BJ (cell line): ENCODE measurements at places on chromosomes 7 and 10.

DNA sequence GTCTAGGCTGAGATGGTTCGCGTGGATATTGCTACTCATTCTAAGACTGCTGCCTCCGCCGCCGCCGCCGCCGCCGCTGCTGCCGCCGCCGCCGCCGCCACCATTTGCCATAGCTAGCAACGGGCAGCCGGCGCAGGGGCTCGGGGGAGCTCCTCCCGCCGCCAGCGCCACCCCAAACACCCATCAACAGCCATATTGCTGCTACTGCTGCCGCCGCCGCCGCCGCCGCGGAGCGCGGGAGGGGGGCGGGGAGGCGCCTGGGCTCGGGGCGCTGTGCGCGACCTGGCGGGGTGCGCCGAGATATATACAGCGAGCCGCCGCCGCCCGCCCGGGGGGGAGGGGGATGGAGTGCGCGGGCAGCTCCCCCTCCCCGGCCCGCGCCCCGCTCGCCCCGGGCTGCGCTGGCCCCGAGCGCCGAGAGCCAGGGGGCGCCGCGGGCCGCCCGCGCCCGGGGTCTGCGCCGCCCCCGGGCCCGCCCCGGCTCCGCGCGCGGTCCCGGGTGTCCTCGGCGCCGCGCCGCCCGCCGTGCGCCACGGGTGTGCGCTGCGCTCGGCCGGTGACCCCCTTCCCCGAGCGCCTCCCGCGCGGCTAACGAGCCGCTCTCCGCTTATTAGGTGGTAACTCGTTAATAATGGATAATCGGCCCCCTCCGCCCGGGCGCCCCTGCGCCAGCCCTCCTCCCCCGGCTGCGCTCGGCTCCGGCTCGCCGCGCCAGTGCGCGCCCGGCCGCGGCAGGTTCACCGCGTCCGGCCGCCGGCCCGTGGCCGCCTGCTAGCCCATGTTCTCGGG is at the start of gene KCNMA1:
TSS of gene KCNMA1 (minus strand) at position 277 of the 789 bp plus-strand sequence.
- DNase-seq = no peak

GRCh38 chr10:61797304-61798153 is 104.0 kb upstream of the ARID5B start:
- DNase-seq = no peak

GRCh38 chr7:103988468-103989199 is 824 bp downstream of the RELN start:
- DNase-seq = no peak

DNA sequence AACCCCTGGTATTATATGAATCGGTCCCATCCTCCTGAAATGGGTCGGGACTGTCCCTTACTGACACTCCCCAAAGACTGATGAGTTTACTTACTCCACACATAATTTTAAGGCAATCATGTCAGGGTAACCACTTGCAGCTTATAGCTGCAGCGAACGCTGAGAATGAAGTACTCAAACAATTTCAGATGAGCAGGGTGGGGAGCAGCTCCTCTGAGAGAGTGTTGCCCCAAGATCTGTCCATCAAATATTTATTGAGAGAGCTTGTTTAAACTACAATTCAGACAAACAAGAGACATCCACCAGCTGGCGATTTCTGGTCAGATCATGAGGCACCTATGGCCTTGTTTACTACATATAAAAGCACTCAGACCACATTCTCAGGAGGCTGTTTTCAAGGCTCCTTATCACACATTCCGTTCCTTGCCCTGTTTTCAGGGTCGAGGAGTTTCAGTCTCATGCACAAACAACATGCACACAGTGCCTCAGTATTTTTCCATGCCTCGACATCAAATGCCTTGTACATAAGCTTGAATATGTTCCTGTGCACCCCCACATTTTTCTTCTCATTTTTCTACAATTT is 80.1 kb downstream of the THSD7A start:
- DNase-seq = no peak

DNA sequence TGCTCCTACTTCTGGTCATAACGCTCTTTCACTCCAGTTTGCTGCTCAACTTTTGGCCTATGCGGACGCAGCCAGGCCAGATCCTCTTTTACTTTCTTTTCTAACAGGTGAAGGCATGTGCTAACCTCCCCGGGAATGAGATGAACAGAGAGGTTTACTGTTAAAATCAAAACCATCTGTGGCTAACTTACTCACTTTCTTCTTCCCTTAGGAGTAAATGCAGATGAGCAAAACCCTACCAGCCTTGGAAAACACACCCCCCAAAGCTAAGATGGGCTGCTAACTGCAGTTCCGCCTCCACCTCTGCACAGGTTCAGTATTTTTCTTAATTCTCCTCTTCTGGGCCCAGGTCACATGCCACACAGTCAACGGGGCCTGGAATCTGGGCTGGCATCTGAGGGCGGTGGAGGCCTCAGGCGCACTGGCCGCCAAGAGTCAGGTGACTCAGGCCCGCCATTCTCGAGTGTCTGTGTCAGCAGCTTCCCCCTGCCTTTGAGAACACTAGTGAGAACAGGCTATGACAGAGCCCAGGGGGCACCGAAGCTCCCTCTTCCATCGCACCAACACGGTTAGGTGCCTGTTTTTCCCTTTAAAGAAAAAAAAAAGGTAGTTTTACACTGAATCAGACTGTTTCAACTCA is 11.1 kb downstream of the FAM53B start:
- no peak for DNase-seq

DNA sequence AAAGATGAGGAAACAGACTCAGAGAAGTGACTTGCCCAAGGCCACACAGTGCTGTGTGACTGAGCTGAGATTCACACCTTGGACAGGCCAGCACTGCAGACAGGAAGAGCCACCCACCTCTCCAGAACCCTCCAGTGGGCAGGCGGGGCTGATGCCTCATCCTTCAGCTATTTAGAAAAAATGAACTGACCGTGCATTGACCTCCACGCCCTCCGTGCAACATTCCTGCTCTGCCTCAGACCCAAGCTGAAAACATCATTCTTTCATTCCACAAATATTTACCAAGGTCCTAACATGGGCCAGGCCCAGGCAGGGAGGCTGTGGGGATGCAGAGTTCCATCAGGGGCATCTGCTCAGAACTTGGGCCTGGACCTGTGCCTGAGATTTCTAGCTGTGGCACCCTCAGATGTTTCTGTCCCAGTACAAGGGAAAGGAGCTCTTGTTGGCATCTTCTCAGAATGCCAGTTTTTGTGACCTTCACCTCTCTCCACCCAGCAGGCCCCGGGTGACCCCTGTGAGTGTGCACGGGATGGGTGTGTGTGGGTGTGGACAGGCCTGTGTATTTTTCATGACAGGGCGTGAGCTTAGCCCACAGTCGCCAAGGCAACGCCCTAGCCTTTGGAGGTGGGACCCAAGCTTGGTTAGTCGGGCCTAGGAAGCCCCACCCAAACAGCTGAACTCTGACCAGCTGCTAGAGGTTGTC is 6.5 kb downstream of the VSIR start:
- peak; percentile 98 for DNase-seq

GRCh38 chr10:5711642-5712041 is 27.0 kb downstream of the TASOR2 start:
- no peak for DNase-seq

- no peak for DNase-seq
These were observed 46.9 kb upstream of the SEPTIN7 start for GRCh38 chr7:35753761-35754603.

DNA sequence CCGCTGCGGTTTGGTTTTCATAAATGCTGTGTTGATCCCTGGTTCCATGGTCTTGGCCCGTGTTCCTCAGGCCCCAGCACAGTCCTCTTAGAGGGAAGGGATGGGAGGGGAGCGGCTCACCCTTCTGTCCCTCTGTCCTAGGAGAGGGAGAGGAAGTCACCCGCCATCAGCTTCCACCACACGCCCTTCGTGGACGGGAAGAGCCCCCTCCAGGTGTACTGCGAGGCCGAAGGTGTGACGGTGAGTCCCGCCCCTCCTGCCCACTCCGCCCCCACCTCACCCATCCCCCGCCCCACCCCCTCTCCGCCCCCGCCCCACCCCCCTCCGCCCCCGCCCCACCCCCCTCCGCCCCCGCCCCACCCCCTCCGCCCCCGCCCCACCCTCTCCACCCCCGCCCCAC is 37.5 kb upstream of the DPYSL4 start:
- DNase-seq = no peak

- DNase-seq = no peak
These were observed 117.8 kb downstream of the GFRA1 start for GRCh38 chr10:116155191-116155590.

- DNase-seq = no peak
These were observed 269.2 kb downstream of the ZWINT start for GRCh38 chr10:56091872-56092271.

DNA sequence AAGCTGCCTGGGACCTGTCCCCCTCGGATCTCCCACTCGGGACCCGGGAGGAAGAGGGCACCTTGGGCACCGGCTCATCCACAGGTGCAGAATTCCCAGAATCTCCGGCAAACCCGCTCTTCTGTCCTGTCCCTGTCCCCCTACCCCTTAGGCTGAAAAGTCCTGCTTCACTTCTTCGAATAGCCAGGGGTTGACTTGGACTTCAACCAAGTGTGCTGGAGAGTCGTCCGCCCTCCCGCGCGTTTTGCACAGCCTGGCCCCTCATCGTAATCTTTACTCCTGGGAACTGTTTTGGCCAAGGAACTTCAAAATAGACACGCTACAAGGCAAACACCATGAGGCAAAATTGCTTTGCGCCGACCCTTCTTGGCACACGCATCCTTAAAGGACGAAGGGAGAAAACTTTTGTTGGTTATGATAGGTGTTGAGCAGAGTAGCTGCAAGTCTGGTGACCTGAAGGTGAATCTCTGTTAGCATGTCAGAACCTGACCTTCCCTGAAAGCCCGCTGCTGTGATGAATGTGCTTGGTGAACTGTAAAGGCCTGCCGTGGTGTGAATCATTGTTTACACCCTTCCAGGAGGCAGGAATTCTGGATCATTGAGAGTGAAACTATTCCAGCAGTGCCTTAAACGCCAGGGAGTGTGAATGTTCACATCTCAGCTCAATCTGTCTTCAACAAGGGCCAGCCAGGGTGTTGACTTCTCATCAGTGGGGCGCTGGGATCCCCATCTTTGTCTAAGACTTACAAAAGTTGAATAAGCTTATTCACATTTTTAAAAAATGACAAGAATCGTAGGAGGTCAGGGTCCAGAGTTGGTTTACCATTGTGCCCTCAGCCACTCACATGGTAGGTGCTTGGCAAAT is 589 bp upstream of the RAPGEF5 start:
- no peak for DNase-seq

DNA sequence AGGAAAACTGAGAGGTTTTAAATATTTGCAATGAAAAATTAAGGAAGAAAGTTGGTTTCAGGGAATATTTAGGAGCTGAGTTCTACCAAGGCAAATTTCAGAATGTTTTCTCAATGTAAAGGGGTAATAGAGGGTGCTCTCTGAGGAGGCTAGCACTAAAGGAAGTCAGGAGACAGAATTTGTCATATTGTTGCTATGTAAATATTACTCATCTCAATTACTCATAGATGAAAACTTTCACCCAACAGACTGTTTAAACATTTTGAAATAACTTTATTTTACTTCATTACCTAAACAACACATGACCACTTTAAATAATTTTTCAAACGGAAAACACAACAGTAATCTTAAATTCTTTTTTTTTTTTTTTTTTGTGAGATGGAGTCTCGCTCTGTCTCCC is 274.8 kb upstream of the NRG3 start:
- no peak for DNase-seq
